ENCODE measurements at places on chromosomes 5 and 9.

GRCh38 chr5:61808091-61808490 is 476.0 kb downstream of the ZSWIM6 start:
- DNase-seq, result no peak

DNA sequence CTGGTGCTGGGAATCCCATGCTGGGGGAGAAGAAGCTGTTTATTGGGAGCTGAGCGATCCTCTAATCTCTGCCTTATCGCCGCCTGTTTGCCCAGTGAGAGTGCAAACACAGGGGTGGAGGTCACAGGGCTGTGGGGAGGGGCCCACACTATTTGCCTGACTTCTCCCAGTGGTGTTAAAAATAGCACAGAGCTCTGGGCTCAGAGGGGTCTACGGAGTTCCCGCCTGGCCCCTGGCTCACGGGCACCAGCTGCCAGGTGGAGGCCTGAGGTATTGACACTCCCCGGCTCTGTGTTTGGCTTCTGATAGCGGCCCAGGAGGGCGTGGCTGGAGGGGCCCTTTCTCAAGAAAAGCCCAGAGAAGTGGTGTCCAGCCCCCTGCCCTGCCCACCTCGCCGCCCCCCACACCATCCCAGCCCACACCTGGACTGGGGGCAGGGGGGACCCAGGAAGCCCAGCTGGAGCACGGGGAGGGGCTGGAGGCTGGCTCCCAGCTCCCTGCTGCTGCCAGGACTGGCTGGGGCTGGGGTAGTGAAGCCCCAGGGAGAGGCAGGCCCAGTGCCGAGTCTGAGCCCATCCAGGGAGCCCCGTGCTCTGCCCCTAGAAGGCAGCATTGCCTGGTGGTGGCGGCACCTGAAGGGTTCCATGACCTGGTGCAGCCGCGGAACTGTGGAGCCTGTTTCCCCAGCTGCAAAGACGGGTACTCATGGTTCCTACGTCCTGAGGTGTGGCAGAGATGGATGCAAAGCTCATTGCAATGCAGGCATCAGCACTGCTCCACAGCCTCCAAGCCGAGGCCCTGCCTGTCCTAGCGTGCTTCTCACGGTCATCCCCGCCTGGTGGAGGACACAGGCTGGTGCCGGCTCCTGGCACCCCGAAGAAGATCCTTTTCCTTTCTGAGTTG is 35.7 kb upstream of the EGFL7 start:
- no peak for DNase-seq

DNA sequence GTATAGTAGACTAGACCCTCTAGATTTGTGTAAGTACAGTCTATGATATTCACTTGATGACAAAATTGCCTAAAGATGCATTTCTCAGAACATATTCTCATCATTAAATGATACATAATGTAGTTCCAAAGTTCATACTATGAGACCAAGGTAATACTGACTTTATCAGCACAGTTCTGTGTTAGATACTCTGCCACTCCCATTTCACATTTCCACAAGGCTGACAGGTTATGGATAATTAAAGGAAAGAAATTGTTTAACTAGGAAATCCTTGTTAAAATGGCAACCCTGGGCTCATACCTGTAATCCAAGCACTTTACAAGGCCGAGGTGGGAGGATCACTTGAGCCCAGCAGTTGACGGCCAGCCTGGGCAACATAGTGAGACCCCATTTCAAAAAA is 33.6 kb downstream of the TYRP1 start:
- DNase-seq, result no peak

GRCh38 chr9:133973111-133973790 is 18.9 kb downstream of the VAV2 start:
- DNase-seq, result no peak

DNA sequence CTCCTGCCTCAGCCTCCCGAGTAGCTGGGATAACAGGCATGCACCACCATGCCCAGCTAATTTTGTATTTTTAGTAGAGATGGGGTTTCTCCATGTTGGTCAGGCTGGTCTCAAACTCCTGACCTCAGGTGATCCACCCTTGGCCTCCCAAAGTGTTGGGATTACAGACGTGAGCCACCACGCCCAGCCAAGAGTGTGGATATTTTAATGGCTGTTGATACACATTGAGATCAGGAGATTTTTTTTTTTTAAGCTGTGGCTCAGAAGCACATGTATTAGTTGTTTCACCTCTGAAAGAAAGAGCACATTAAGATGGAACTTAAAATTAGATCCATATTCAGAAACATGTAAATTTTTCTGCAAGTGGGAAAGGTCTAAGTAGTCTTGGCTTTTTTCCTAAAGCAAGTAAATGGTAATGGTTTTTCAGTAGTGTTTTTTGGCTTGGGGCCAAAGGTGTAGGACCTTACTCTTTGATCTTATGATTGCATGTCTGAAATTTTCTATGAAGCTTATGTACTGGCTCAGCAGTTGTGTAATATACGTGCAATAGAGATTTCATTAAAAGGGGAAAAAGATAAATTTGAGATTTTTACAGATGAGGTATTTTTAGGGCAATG is 9.9 kb downstream of the RBM27 start:
- DNase-seq, result no peak

DNA sequence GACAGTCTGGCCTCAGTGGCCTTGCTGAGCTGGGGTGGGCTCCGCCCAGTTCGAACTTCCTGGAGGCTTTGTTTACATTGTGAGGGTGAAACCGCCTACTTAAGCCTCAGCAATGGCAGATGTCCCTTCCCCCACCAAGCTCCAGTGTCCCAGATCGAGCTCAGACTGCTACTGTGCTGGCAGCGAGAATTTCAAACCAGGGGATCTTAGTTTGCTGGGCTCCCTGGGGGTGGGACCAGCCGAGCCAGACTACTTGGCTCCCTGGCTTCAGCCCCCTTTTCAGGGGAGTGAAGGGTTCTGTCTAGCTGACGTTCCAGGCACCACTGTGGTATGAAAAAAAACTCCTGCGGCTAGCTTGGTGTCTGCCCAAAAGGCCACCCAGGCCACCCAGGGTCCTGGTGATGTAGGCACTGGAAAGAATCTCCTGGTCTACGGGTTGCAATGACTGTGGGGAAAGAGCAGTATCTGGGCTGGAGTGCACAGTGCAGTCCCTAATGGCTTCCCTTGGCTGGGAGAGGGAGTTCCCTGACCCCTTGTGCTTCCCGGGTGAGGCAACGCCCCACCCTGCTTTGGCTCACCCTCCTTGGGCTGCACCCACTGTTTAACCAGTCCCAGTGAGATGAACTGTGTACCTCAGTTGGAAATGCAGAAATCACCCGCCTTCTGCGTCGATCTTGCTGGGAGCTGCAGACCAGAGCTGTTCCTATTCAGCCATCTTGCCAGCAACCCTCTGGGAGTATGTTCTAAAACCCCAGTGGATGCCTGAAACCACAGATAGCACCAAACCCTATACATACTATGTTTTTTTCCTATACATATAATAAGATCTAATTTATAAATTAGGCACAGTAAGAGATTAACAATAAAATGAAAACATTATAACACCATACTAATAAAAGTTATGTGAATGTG is 95.5 kb downstream of the TMEM161B start:
- no peak for DNase-seq

DNA sequence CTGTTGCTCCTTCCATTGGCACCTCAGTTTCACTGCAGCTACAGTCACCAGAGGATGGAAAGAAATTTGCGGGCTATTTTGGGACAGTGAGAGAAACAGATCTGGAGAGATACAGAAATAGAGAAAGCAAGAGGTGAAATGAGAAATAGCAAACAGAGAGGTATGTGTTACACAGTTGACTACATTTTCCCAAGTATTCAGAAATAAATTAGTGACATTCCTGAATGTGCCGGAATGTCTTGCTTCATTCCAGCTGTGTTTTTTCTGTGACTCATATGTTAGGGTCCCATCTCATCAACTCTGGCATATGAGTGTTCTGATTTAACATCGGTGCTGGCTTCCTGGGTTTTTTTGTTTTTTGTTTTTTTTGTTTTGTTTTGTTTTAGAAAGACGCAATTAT is 63.8 kb upstream of the ZNF462 start:
- DNase-seq, result no peak

DNA sequence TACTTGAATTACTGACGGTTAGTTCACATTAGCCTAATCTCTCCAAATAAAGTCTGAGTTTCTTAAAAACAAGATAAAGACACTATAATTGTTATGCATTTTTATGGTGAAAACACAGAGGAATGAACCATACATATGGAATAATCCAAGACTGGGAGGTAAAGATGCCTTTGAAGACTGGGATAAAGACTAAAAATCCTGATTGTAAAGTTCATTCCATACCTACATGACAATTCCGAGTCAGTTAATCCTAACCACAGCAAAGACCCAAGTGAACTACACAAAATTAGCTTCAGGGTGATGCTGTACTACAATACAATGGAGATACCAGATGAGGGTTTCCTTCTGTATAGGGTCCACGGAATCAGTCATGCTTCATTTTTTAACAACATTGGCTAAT is 6.3 kb downstream of the AP3B1 start:
- DNase-seq, result no peak

- no peak for DNase-seq
These were observed 3.4 kb upstream of the FLT4 start for GRCh38 chr5:180652771-180653170.

GRCh38 chr5:57676222-57677098 is 193.8 kb upstream of the ACTBL2 start:
- DNase-seq, result no peak

- no peak for DNase-seq
These were observed 95.3 kb upstream of the RASGRF2 start for GRCh38 chr5:80864706-80865435.

- peak; percentile 54 for DNase-seq
These were observed 404.0 kb downstream of the EBF1 start for GRCh38 chr5:158695595-158696330.

DNA sequence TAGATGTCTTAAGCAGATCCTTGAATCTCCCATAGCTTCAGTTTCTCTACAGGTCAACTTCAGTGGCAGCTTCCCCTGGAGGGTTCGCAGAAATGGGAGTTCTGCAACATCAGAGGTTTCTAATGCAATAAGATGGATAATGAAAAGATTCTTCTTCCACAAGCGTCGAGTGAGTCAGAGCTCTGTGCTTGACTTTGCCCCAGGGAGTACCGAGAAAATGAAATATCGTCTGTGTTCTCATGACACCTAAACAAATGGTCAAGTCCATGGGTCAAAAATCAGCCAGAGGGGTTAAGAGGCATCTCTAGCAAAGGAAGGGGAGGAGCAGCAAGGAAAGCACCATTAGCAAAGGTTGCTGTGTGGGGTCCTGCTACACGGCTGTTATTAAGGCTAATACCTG is 3.2 kb upstream of the ADRA1B start:
- no peak for DNase-seq

DNA sequence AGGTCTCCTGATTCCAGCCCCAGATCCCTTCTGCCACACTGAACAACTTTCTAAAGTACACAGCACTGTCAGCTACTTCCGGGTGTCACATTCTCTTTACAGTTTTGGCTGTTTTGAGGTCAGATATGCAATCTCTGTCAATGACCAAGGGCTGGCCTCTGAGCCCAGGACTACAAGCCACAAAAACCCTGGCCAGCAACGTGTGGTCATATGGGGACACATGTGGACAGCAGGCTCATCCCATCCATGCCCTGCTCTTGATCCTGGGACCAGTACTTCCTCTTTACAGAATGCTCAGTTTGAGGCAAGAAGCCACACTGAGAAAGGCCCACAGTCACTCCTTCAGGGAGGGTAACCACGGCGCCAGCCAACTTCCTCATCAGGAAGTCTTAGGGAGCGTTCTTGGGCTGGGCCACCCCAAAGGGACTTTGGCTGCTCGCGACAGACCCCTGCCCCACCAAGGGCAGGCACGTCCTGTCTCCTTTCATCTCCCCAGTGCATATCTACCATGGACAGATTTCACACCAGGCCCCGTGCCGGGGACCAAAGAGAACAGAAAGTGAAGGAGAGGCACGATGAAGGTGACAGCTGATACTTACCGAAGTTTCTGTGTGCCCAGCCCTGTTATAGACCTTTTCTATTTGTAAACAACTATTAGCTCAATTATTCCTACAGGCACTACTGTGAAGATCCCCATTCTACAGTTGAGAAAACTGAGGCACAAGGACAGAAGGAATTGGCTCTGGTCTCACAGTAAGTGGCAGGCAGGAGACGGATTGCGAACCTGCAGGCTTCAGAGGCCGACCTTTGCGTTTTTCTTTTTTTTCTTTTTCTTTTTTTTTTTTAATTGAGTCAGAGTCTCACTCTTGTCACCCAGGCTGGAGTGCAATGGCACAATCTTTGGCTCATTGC is 37.3 kb downstream of the STK10 start:
- DNase-seq, result no peak

DNA sequence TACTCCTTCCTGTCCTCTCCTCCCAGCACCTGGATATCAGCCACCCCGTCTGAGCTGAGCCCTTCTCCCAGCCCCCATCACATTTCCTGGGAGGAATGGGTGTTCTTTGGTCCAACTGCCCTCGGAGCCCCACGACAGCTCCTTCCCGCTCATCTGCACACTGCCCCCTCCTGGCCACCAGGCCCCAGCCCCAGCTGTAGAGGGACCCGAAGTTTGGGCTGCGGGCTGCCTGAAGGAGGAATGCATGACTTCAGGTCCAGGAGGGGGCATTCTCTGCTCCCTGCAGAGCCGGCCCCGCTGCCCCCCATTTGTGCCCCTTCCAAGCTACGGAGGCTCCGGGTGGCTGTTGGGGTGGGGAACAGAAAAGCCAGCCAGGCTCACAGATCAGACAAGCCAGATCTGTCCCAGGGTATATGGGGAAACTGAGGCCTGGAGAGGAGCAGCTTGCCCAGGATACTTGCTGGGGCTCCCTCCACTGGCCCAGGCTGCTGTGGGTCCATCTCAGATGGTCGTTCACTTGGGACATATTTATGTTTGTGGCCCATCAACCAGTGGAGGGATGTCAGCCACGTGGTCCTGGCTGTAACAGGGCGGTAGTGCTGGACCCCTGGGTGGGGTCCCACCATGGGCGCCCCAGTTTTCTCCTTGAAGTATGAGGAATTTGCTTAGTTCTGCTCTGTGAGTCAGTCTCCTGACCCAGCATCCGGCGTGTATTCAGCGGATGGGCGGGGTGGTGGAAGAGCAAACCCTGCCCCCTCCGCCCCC is 33.1 kb downstream of the DAB2IP start:
- DNase-seq, result no peak

DNA sequence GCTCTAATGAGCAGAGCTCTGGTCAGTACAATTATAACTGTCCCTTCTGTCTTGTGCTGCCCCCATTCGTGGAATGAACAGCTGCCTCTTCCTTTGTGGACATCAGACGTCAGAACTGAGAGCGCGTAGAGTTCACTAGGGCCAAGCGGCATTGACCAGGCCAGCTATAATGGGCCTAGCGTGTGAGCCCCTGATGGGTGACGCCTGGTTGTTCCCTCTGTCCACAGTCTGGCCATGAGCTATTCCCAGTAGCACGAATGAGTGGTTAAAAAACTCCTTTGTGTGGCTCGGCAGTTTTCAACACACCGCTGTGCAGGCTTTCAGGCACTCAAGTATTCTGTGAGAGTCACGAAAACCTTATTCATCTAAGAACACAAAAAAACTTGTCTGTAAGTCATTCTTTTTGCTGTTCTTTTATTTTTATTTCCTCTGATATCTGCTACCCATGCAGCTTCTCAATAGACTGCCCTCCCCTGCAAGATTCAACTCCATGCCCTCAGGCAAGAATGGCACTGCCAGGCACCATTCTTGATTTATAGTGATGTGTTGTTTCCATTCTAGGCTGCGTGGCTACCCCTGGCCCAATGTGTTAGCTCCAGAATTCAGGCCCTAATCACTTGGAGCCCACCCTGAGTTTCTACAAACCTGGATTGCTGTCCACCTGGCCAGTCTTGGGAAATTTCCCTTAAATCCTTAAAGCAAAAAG is 52.5 kb downstream of the ANKDD1B start:
- DNase-seq, result no peak
